Left ventricle myocardium inferior (tissue), 1 donor: ENCODE measurements at places on chromosomes 4 and X.

GRCh38 chrX:118272242-118272641 is 73.7 kb upstream of the WDR44 start:
- DNase-seq: no peak

DNA sequence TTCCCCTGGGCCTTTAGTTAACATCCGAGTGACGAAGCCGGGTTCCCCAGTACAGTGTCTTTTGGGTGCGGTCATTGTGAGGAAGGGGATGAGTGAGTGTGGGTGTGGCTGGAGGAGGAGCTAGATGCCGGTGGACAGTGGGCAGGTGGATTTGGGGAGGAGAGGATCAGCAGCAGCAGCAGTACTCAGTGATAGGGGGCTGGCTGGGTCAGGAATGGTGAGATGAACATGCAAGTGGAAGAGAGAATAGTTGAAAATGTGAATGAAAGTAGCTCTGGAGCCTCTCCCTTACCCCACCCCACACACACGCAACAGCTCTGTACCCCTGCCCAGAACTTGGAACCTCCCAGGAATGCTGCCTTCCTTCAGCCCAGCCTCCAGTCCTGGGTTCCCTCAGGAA is 4.5 kb downstream of the TSR2 start:
- DNase-seq: no peak

GRCh38 chr4:127400731-127401346 is 231.9 kb upstream of the INTU start:
- peak; percentile 28 for DNase-seq

DNA sequence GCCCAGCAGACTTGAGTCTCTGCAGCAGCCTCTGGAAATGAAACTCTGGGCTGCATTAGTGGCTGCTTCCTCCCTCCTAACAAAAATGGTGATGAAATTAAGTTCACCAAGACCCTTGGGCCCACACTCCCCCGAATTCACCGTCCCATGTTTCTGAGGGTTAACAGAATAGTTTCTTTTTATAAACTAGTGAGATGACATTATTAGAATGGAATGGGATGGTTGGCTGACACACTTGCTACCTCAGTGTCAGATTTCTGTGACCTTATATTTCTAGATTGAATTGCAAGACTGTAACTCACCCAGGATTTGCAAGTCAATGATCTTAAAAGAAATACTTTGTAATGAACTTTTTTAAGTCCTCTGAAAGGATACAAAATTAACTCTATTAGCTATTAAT is 127.1 kb downstream of the SHROOM3 start:
- no peak for DNase-seq

- DNase-seq: no peak
Measured at GRCh38 chr4:103111598-103111997, 12.0 kb upstream of the BDH2 start.

DNA sequence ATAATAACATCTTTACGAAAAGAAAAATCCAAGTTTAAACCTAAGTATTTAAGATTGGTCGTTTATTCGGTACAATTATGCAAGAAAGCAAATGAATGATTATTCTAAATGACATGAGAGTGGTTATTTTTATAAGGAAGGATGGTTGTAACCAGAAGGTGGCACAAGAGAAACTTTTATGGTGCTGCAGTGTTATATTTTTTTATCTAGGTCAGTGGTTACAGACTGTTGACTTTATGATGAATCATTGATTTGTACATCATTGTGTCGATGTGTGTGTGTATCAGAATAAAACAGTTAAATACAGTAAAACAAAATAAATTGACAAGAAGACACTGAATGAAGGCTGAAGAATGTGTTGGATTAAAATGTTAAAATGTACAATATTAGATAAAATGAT is 9.8 kb downstream of the DCAF8L2 start:
- no peak for DNase-seq

DNA sequence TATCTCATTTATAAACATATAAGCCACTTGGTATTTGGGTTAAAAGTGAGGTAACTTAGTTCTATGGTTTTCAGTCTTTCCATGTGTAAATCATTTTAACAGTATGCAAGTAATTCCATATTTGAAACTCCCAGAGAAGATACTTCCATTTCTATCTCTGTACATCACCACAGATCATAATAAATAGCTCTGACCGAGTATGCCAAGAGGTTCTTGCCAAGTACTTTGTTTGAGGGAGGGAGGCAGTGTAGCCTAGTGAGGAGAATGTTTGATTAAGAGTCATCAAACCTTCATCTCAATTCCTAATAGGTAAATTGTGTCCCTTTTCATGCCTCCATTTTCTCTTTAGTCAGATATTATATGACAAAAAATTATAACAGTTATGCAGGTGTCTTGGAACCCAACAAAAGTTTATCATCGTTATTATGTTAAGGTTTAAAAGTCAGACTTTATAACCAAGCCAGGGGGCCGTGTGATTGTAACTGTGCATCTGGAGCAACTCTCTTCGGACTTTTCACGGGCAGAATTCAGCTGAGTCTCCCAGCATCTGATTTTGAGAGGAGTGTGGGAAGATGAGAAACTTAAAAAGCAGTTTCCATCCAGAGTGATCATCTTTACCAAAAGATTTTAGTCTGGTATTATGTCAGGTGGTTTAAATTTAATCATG is 123.8 kb downstream of the ANK2 start:
- DNase-seq: no peak

DNA sequence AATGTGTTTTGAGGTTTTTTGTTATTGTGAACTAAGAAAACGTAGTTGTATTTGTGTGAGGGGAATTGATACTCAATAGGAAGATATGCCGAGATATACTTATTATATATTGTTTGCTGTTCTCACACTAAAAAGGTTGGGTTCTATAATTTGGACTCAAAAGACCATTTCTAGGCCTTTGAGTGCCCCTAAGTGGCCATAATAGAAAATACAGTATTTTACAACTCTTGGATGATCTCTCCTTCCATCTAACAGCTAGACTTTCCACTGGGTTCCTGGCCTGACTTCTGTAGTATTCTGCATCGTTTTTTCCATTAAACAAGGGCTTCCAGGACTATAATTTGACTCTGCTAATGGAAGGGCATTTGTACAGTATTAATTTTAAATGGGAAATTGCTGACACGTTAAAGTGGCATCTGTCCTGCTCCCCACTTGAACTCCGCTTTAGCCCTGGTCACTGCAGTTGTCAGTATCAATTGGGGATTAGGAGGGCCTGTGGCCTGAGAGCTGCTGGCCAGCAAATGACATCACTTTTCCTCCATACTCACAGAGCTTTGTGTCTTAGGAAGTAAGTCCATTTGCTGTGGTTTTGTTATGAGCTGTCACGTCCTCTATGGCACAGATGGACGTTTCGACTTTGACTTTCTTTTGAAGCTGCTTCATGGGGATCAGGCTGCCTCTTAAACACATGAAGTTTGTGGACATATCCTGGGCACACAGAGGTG is 176.9 kb downstream of the SLIT2 start:
- no peak for DNase-seq
